ELR (cell line): ENCODE measurements at places on chromosomes 7 and 10.

GRCh38 chr10:13969118-13969791 lies 361.5 kb downstream of the FRMD4A start:
- peak; percentile 19 for DNase-seq

- DNase-seq: no peak
Measured at GRCh38 chr10:6040205-6040604, 22.0 kb downstream of the IL2RA start.

DNA sequence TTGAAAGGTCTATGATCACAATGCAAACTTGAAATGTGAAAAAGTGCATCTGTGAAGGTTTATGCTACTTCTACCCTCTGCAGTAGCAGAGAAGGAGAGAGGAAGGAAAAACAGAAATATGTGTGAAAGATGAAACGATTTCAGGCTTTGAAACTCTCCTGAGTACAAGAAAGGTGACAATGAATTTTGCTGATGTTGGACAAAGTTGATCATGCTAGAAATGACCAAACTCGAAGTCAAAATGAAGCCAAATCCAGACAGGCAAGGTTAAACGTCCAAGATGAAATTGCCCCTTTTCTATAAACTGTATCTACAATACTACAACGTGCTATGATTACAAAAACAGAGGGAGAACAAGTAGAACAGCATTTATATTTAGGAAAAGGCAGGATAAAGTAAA lies 67.0 kb upstream of the C7orf33 start:
- no peak for DNase-seq

- DNase-seq: peak; percentile 66
Measured at GRCh38 chr7:36048141-36048901, 104.7 kb upstream of the EEPD1 start.

- DNase-seq: no peak
Measured at GRCh38 chr7:155589001-155589980, 42.9 kb upstream of the CNPY1 start.

DNA sequence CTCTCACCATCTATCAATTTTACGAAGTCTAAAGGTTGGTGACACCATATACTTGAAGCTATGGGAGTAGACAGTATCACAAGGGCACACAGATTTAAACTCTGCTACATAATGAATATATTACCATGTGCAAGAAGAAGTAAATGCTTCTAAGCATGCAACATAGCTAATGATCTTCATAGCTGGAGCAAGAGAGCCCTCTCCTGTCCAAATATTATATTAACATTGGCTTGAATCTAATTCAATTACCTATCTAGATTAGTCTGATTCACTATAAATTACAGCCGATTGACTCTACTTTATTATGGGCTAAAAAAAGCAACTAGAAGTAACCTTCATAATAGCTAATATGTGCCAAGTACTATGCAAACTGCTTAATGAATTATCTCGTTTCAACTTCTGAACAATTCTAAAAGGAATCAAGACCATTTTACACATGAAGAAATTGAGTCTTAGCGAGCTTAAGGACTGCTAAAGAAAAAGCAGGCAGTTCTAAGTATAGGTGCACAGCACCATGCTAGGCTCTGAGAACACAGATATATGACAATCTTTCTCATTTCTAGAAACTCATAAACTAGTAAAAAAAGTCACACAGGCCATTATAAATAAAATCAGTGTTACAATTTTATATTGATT lies 21.9 kb downstream of the FRA10AC1 start:
- DNase-seq: peak; percentile 65
